ENCODE measurements at places on chromosomes 1 and 21.

DNA sequence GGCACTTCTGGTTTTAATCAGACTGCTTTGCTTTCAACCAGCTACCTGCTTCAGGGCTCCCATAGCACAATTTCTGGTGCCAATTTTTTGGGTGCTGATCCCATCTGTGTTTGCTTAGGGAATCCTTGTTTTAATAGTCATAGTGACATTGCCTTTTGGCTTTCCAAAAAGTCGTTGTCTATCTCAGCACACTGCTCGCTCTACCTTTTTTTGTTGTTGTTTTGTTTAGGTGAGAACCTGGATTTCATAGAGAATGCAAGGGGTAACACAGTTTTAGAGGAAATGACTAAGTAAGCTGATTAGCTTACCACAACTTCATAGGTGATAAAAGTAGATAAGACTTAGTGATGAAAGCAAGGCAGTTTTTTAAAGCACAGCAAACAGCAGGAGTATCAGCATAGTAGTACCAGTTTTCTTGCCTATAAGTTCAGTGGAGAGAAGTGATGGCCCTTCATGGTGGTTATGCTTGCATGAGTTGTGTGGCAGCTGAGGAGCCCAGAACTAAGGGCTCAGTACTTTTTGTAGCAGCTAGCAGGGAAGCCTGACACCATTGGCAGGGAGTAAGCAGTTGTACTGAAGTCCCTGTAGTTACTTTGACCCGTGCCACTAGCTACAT, 31.3 kb downstream of the NEK7 start:
- no peak for DNase-seq

DNA sequence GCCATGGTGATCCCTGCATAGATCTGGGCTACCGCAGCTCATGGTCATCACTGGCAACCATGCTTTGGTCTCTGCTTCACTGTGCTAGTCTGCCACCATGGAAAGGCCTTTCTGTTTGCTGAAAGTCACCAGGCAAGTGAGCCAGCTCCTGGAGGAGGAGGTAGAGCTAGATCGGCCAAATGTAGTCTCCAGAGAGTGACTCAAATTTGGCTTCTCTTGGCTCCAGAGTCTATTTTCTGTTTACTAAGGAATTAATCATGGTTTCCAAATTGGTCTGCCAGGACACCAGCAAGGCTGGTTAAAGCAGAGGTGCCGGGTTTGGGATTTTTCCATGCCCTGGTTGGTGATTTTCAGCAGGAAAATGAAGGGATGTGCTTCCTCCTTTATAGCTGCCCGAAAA, 52.7 kb upstream of the IVNS1ABP start:
- no peak for DNase-seq

DNA sequence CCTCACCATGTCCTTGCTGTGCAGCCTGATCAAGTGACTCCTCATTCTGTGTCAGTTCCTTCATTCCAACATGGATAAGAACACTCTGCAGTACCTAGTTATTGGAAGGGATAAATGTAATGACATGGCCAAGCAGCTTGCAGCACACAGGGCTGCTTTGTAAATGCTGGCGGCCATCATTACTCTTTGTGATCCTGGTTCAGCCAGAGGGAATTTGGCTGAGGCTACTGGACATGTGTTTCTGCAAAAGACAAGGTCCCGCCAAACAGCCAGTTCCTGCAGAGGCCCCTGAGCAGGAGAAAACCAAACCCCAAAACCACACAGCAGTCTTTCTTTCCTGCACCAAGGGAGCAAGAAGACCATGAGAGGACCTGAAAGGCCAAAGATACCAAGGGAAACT, 495.8 kb downstream of the AJAP1 start:
- no peak for DNase-seq

- DNase-seq, result no peak
These were observed 52.8 kb upstream of the USP25 start for GRCh38 chr21:15676935-15677334.

DNA sequence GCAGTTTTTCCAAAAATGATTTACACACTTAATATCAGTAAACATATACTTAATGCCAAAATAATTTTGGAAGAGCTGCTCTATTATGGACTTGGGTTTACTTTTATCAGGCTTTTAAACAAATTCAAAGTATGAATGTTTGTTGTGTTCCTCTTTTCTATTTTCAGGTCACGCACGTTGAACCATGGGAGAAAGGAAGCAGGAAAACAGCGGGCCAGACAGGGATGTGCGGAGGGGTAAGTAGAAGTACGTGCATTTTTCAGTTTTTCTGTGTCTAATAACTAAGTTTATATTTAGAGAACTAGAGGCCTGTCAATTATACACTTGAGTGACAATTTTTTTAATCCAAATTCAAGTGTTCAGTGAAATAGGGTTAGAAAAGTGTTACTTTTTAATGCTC, 3.4 kb downstream of the PRPF38B start:
- DNase-seq, result no peak

DNA sequence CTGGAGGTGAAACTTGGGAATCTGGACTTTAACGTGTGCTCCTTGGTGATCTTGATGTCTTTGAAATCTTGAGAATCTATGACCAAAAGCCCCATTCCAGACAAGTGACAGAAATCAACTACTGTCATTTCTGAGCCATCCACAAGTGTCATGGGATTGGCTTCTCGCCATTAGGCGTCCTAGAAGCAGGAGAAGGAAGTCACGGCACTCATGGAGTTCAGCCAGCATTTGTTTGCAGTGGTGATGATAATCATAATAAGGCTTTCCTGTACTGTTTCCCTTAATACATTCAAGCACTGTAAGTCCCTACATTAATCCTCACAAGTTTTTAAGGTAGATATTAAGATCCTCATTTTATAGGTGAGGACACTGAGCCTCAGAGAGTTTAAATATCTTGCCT, 11.9 kb downstream of the F5 start:
- no peak for DNase-seq

DNA sequence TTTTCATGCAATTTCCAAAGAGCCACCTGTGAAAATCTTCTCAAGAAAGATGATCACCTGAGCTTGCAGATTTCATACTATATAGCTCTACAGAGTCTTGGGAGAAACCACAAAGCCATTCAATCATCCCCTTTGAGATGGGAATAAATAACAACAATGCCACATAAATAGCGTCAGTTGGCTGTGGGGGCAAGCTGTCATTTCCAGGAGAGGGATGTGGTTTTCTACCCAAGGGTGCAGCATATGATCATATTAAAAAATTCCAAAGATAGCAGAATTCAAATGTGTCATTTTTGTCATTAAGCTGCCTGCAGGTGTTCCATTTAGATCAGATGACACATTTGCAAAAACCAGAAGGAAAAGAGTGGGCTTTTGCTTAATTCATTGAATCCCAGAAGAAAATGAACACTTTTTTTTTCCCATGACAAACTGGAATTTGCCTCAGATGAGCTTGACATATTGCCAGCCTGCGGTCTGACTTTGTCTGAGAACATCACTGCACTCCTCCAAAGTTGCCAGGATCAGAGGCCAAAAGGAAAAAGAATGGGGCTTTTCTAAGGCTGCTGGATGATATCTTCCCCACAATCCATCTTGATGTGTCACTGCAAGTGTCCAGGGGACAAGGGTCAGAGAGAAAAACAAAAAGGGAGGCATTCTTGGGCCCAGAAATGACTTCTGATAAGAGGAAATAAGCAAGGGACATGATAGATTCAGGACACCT, 314.1 kb upstream of the USP25 start:
- DNase-seq, result no peak

DNA sequence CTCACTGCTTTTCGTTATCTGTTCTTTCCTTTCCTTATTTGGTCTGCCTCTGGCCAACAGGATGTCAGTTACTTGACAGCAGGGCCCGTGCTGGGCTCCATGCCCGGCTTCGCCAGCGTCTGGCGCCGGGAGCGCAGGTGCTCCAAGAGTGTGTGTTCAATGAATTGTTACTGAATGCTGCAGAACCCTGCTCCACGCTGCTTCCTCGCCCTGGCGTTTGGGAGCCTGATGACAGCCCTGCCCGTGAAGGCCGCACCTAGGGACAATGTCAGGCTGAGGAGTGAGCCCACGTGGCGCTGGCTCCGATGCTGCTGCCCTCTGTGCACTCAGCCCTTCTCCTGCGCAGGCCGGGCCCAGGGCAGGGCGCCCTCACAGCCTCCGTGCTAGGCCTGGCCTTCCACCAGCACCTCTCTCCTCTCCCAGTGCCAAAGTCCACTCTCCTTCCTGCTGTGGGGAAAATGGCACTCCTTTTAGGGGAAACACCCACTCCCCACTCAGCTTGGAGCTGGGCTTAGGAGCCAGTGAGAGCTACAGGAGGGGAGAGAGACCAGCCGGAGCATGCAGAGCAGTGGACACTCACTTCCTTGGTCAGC, 51.4 kb downstream of the ACBD3 start:
- DNase-seq, result no peak

DNA sequence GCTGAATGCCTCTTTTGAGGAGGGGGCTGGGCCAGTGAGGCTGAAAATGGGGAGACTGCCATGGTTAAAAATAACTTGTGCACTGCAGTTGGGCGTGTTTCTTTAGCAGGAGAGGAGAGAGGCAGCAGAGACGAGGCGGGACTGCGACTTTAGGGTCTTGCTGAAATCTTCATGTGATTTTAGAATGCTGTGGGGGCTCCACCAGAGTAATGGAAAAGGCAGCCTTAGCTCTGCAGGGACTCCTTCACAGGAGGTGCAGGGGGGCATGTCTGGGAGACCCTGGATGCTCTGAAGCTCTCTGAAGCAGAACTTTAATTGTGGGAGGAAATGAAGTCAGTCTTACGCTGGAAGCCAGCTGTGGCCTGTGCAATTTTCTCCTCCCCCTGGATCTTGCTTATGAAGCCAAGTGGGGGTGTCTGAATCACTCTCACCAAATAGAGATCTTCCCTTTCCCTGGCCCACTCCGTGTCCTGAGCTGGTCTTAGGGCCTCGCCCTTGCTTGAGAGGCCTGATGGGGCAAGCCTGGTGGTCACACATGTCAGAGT, 60.8 kb downstream of the NDUFS5 start:
- DNase-seq, result no peak

- DNase-seq, result no peak
These were observed 19.0 kb downstream of the YARS1 start for GRCh38 chr1:32798191-32798590.

GRCh38 chr1:97088391-97088790, 366.8 kb downstream of the PTBP2 start:
- DNase-seq, result no peak

- no peak for DNase-seq
These were observed 141.4 kb downstream of the SYT2 start for GRCh38 chr1:202568826-202569225.

GRCh38 chr21:38818325-38818723, 12.6 kb downstream of the ETS2 start:
- no peak for DNase-seq

- peak; percentile 40 for DNase-seq
These were observed 12.2 kb upstream of the NEK2 start for GRCh38 chr1:211687462-211688215.

- no peak for DNase-seq
These were observed 3.8 kb upstream of the NCMAP start for GRCh38 chr1:24551960-24552571.

GRCh38 chr1:150176593-150176992, 26.9 kb downstream of the PLEKHO1 start:
- no peak for DNase-seq

GRCh38 chr1:6109688-6110087, 64.0 kb downstream of the KCNAB2 start:
- DNase-seq, result no peak

GRCh38 chr1:45442272-45442671, 48.7 kb downstream of the TESK2 start:
- no peak for DNase-seq

DNA sequence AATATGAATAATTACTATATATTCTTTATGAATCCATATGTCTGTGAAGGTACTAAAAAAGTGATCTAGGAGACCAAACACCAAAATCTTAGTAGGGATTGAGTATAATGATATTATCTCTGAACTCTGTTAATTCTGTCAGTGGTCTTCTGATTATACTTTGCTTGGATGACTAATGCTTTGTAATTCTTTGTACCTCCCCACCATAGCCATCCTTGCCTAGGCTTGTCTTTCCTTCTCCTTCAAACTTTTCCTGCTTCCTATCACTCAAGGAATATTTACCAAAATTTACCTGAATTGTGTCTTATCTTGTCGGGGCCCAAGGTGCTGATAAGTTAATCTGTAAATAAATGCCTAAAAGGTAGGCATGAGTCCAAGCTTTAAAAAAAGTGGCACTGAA, 845 bp upstream of the RGS5 start:
- no peak for DNase-seq

DNA sequence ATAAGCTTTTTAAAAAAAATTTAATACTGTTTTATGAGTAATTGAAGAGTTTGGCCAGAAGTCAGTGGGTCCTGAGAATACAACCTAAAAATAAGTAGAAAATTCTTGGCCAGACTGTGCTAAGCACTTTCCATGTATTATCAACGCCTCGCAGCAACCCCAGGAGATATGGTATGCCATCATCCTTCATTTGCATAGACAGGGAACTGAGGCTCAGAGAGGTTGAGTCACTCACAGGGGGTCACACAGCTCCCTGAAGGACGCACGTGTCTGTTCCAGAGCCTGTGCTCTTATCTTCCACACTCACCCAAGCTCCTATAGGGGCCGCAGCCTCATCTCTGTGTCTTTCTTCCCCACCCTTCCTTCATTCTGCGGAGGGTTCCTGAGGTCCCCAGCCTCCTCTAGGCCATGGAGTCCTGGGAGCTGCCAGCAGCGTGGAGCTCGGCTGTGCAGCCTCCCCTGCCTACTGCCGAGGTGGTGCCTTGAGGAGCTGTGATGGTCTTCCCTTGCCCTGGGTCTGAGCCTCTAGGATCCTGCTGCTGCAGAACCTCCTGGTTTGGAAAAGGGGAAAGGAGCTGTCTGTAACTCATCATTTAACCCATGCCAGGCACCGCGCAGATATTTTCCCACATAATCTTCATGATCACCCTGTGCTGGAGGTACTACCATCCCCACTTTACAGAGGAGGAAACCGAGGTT, 30.3 kb upstream of the ECE1 start:
- DNase-seq, result no peak

DNA sequence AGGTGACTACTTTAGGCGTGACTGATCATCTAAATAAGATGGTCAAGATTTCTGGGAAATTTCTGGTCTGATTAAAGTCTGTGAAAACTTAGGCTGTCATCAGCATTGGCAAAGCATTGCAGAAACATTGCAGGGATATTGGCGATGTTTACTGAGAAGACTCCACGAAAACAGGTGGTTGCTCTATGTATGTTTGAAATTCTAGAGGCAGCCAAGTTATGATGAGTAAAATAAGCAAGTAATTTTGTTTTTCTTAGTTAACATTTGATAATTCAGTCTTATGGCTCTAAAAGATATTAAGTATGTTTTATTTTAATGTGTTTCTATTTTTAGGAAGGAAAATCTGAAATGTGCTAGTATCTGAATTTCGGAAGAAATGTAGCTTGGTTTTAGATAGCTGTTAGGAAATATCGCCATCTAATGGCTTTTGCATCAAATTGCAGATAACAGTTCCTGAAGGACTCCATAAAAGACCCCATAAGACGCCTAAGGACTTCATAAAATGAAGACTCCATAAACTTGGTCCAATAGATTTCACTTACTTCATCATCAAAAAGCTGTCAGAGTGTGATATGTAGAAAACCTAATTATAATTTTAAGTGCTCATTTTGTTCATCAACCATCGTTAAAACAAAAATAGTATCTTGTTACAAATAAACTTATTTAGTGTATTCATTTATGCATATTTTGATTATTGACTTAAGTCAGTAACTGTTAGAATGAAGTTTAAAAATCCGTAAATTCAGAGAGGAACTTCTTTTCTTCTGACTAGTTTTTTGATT, 344.6 kb downstream of the RYR2 start:
- DNase-seq, result no peak

Measured in RPMI8226 (cell line).